ENCODE measurements at places on chromosomes 1 and 21.

- DNase-seq, result no peak
Observed at GRCh38 chr1:230822092-230822581, 46.2 kb downstream of the C1orf198 start.

DNA sequence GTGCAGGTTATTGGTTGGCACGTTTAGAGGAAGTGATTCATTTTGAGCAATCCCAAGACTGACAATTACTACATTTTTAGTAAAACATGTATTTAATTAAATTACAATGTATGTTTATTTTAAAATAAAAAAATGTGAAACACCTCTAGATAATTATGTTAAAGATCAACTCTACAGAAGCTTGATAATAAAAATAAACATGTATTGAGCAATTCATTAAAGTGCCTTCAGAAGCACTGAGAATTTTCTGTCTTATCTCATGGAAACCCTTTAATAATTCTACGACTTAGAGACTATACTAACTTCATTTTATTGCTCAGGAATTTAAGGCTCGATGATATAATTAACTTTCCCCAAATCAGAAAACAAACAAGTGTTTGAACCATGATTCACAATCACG lies 208.0 kb upstream of the BRINP3 start:
- DNase-seq, result no peak

DNA sequence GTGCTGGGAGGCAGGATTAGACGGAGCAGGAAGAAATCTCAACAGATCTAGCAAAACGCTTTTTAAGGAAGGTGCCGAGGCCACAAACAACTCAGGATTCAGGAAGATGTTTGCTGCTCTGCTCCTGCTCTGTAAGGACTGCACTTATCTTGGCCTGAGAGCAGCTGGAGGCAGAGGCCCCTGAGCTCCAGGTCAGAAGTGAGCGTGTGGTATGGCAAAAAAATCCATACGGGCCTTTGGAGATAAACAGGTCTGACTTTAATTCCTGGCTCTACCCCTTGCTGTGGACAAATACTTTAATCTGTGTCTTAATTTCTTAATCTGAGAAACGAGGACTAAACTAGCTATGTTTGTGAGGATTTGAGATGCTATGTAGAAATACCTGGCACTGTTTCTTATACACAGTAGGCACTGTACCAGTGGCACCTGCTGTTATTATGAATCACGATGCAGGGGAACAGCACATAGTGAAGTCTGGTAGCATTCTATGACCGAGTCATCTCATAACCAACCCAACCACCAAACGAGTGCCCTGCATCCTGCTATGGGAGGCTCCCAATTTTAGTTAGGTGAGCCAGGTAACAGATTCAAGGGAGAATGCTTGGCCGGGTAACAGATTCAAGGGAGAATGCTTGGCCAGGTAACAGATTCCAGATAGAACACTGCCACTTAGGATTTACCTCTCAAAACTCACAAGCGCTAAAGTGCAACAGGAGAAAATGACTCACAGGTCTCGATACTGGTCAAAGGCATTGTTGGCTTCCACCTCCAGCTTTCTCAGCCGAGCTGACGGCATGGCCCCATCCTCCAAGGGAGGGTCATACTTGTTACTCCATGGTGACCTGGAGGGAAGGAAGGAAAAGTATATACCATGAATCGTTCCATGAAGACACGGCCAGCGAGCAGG lies 65.9 kb downstream of the SLC66A1 start:
- no peak for DNase-seq

DNA sequence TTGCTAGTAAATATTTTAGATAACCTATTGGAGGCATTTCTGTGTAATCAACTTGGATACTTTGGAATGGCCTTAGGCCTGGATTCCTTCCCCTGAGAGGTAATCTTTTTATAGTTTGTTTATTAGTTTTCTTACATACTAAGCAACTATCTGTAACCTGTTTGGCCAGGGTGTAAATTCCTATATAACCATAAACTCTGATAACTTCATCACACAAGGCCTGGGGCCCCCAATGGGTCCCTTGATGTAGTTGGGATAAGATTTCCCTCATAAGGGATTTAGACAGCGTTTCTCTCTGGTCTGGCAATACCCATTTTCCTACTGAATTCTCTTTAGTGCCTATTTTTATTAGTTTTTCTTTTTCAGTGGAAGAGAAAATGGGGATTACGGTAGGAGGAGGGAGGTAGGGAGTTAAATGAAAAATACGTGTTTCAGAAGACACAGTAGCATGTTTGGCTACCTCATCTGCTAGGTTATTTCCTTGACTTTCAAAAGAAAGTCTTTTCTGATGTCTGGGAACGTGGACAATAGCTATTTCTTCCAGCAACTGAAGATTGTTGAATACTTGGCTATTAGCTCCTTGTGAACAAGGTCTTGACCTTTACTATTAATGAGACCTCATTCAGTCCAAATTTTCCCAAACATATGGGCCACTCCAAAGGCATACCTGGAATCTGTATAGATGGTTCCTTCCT lies 7.4 kb upstream of the AADACL3 start:
- DNase-seq, result no peak

DNA sequence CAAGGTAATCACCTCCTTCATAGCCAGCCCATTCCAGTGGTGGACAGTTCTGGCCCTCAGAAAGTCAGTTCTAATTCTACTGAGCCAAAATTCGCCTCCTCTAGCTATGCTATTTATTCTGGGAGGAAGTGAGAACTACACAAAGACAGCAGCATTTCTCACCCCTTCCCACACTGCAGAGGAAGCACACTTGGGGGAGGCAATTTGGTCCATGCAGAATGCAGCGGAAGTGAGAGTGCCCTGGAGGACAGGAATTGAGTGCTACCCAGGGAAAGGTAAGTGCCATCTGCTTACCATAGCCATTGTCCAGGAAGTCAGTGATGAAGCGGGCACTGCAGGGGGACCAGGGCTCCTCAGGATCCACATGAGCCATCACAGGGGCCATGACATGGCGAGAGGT lies 3.7 kb downstream of the ADAMTS4 start:
- no peak for DNase-seq

DNA sequence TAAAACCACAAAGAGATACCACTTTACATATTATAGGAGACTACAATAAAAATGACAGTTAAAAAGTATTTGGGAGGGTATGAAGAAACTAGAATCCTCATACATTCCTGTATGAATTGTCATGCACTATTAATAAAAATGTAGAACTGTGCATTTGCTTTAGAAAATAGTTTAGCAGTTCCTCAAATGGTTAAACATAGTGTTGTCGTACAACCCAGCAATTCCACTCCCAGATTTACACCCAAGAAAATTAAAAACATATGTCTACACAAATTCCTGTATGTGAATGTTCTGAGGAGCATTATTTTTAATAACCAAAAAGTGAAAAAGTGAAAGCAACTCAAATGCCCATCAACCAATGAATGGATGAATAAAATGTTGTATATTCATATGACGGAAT lies 23.1 kb upstream of the PDE4B start:
- DNase-seq, result no peak

- DNase-seq, result no peak
Observed at GRCh38 chr1:203269654-203270020, 35.7 kb upstream of the BTG2 start.

DNA sequence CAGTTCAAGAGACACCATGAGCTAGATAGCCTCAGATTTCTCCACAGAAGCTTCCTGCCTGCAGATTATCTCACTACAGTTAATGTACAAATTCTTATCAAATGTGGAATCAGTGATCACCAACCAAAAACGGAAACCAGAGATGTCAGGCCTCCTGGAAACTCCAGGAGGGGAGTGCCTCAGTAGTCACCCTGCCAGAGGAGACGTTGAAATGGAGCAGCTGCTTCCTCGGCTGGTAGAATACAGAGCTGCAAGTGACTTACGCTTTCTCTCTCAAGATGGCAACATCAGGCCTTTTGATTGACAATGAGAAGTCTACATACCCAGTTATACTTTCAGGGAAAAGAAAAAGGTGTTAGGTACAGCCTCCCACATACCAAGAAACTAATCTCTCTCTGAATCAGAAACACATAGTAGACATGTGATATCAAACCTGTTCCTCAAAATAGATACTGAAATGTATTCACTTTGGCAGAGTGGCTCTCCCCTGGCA lies 52.2 kb downstream of the ACP6 start:
- DNase-seq, result no peak

DNA sequence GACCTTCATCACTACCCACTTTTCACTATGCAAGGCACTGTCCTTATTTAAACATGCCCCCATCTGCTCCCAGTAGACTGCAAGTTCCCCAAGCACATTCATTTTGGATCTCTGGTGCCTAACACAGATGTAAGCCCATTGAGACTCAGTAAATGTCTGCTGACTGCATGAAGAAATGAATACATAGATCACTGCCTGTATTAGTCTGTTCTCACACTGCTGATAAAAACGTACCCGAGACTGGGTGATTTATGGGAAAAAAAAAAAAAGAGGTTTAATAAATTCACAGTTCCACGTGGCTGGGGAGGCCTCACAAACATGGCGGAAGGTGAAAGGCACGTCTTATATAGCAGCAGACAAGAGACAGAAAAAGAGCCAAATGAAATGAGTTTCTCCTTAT lies 204.9 kb downstream of the ATG4C start:
- no peak for DNase-seq

- no peak for DNase-seq
Observed at GRCh38 chr21:45899317-45900033, 82.1 kb upstream of the COL6A1 start.

DNA sequence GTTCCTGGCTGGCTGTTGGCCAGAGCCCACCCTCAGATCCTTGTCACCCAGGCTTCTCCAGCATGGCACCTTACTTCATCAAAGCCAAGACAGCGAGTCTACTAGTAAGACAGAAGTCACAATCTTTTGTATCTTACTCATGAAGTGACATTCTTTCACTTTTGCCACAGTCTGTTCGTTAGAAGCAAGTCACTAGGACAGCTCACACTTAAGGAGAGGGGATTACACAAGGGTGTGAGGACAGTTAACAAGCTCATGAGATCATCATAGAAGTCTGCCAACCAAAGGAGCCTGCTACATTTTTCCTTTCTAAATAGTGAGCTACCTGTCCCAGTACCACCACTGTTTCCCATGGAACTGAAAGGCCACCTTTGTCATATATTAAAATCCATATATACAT lies 61.5 kb downstream of the PACC1 start:
- no peak for DNase-seq

DNA sequence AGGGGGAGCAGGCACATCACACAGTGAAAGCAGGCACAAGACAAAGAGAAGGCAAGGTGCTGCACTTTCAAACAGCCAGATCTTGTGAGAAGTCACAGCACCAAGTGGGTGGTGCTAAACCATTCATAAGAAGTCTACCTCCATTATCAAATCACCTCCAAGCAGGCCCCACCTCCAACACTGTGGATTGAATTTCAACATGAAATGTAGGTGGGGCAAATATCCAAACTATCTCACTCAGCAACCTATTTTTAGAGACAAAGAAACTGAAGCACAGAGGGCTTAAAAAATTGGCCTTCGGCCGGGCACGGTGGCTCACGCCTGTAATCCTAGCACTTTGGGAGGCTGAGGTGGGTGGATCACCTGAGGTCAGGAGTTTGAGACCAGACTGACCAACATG lies 90.4 kb downstream of the UBE2U start:
- DNase-seq, result no peak

GRCh38 chr1:228765168-228765946 lies 30.1 kb downstream of the RHOU start:
- DNase-seq, result no peak

GRCh38 chr1:204222764-204223055 lies 8.9 kb upstream of the GOLT1A start:
- DNase-seq, result no peak

- DNase-seq, result no peak
Observed at GRCh38 chr1:176717066-176717750, 254.2 kb downstream of the PAPPA2 start.

GRCh38 chr21:21439761-21440160 lies 441.6 kb downstream of the NCAM2 start:
- DNase-seq, result no peak

GRCh38 chr21:45032332-45032731 lies 42.0 kb upstream of the ADARB1 start:
- no peak for DNase-seq

- DNase-seq, result no peak
Observed at GRCh38 chr1:38053416-38054091, 7.0 kb upstream of the POU3F1 start.

GRCh38 chr1:93820554-93821422 lies 58.2 kb downstream of the DNTTIP2 start:
- no peak for DNase-seq

GRCh38 chr1:58650141-58650540 lies 49.7 kb downstream of the MYSM1 start:
- no peak for DNase-seq

GRCh38 chr1:150562446-150563339 lies 13.5 kb downstream of the ADAMTSL4 start:
- DNase-seq, result peak; percentile 65

DNA sequence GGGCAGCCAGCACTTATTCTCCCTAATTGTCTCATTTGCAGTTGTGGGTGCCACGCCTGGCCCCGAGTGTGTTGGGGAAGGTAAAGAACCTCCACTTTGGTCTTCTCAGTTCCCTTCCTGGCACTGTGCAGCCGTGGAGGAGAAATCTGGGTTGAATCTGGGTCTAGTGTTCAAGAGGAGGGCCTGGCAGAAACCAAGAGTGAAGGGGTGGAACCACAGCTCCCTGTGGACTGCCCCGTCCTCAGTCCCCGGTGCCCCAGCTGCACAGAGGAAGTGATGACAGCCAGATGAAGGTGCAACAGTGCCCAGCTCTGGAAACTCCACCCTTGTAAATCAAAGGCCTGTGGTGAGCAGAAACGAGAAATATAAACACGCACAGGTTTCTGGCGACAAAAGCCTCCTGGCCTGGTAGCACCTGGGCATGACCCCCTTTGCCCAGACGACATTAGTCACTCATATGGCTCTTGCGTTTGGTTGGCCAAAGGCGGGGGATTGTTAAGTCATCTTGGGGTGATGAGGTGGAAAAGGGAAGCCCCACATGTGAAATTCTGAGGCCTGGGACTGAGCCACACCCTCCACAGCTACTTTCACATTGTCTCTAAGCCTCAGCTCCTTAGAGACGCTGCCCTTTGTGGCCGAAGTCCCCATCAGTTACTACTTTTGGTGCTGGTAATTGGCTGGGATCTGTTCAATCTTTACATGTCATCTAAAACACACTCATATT lies 4.2 kb upstream of the ECE1 start:
- peak; percentile 51 for DNase-seq

- DNase-seq, result no peak
Observed at GRCh38 chr1:91806181-91806768, 79.7 kb downstream of the TGFBR3 start.

- DNase-seq, result peak; percentile 55
Observed at GRCh38 chr1:16243936-16244649, 7.1 kb upstream of the CPLANE2 start.

DNA sequence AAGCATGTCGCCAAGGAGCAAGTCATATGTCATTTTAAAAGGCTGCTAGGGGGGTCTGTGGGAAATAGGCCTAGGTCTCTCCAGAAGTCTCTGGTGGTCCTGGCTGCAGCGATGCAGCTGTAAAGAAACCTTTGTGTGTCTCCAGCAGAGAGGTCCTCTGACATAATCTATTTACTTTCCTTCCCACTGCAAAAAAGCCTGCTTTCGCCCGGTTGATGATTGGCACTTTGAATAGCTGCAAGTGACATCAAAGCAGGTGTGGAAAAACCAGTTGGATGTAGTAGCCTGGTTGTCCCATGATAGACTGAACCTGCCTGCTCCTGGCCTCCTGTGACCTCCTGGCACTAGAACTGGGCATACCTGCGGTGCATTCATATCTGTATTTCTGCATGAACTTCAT lies 13.8 kb downstream of the RASSF5 start:
- no peak for DNase-seq

- DNase-seq, result no peak
Observed at GRCh38 chr1:17733661-17734060, 21.5 kb upstream of the ACTL8 start.

- no peak for DNase-seq
Observed at GRCh38 chr1:200306944-200307754, 102.7 kb downstream of the ZNF281 start.
